ENCODE measurements at places on chromosomes 1 and 21. TPM values are rescaled to one million over a fixed set of nuclear protein-coding genes. Genes with fewer than 3 reads are reported as not detected.

The FGR gene
- 0.07 TPM for total RNA-seq

The ESPN gene
- 0.81 TPM for total RNA-seq

- no peak for DNase-seq
Measured at GRCh38 chr1:193569096-193569982, 382.9 kb upstream of the B3GALT2 start.

The LCE2A gene
- total RNA-seq, result not detected

All from pulmonary artery endothelial cell (primary cell).